ENCODE measurements at places on chromosomes 5 and 9.

GRCh38 chr5:37189355-37189754 lies 59.8 kb downstream of the CPLANE1 start:
- no peak for DNase-seq

- no peak for DNase-seq
Observed at GRCh38 chr5:16687898-16688297, 71.1 kb upstream of the RETREG1 start.

GRCh38 chr9:23820451-23821374 lies 5.3 kb downstream of the ELAVL2 start:
- no peak for DNase-seq

- DNase-seq = no peak
Observed at GRCh38 chr9:133664173-133665050, 28.2 kb downstream of the DBH start.

DNA sequence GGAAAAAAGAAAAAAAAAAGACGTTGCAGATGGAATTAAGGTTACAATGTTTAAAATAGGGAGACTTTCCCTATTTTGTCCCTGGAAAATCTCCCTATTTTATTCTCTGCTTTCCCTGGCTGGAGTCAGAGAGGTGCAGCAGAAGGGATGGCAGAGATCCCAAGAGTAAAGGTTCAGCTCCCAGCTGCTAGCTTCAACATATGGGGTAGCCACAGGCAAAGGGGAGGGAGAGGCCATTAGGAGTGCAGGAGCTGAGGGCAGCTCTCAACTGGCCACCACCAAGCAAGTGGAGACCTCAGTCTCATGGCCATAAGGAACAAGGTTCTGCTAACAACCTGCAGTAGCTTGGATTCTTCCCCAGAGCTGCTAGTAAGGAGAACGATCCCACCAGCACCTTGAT lies 367.0 kb upstream of the DAP start:
- no peak for DNase-seq

GRCh38 chr5:116788851-116789403 lies 214.3 kb upstream of the SEMA6A start:
- DNase-seq = no peak

DNA sequence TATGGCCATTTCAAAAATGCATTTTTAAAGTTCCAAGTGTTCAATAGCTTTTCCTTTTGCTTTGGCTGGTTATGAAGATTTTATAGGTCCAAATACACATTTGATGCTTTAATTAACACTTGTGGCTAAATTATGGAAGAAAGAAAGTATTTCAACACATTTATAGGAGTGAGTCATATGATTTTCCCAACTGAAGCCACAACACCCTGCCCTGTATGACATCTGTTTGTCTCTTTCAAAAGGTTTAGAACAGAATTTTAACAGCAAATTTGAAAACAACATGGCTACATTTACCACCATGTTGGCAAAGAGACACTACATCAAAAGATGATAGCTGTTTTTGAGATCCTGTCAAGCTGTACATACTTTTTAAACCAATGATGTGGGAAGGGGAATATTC lies 99.4 kb downstream of the TMEM174 start:
- no peak for DNase-seq

DNA sequence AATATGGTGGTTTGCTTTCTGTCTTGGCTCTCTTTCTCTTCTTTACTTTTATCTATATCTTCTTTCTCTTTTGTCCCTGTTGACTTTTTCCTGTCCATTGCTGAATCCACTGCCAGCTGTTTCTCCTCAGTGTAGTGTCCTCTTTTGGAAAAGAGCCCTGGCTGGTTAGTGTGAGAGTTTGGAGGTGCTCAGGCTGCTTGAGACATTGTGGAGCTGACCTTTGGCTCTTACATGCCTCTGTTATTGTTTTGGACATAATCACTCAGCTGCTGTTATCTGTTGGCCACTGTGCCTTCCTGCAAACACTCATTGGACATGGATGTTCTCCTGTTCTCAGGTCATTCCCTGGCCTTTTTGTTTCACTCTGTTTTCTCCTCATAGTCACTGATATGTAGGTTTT lies 295.4 kb upstream of the RIOK2 start:
- DNase-seq = no peak

GRCh38 chr5:139640421-139641115 lies 7.6 kb upstream of the CXXC5 start:
- DNase-seq = no peak

GRCh38 chr5:114391321-114391720 lies 29.5 kb downstream of the KCNN2 start:
- DNase-seq = no peak

DNA sequence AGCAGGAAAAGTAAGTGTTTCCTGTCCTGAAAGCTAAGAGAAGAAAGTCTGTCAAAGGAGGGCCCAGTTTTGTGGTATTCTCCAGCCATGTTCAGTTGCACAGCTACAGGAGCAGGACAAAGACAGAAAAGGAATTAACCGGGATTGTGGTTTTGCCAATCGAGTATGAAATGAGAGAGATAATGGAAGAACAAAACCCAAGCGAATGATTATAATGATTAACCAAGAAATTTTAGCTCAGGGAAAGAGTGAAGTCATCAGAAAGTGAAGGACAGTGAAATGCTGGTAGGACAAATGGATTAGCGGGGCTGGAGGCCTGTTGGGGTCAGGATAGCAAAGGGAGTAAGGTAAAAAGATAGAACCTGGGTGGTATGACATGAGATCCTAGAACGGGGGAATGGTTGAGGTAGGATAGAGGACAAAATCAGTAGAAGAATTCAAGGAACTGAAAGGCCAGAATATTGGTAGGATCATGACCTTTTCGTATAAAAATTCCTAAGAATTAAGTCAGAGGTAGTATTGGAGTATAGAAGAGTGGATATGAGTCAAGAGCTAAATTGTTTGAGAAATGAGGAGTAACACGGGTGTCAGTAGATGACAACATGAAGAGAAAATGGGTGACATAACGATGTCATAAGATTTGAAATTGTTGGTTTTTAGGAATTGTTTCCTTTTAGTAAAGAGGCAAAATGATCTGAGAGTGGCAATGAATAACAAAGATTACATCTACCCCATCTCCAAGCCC lies 52.8 kb downstream of the DIAPH1 start:
- no peak for DNase-seq

- no peak for DNase-seq
Observed at GRCh38 chr5:52995095-52995494, 5.9 kb downstream of the ITGA2 start.

GRCh38 chr9:115373000-115373709 lies 255.2 kb upstream of the TNC start:
- DNase-seq = no peak

DNA sequence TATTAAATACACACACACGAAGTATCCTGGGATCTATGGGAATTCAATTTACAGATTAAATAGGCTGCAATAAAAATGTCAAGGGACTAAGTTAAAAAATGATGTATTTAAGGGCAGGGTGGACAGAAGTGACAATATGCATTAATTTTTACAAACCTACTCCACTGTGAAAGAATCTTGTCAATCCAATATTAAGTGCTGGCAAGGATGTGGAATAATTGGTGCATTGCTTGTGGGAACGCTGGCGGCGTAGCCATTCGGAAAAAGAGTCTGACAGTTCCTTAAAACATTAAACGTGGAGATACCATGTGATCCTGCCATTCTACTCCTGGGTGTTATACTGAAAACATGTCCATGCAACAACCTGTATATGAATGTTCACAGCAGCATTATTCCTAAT lies 4.2 kb downstream of the CDC14B start:
- DNase-seq = no peak

DNA sequence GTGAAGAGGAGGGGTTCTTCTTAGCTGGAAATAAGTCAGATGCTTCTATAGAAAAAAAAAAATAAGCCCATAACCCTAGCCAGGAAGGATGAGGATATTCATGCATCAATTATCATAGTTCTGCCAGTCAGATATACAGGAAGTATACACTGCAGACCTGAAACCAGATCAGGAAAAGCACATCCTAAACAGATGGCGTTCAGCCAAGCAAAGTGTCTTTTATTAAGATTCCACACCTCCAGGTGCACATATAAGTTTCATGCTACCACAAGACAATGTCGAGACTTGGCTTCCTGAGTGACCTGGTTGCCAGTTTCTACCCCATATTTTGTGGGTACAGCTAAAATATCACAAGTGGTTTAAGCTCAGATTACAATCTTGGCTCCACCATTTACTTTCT lies 108.3 kb downstream of the CETN3 start:
- DNase-seq = no peak

GRCh38 chr9:108694170-108694569 lies 161.6 kb downstream of the ACTL7B start:
- DNase-seq = no peak

- no peak for DNase-seq
Observed at GRCh38 chr5:125290935-125291334, 544.5 kb upstream of the ZNF608 start.

DNA sequence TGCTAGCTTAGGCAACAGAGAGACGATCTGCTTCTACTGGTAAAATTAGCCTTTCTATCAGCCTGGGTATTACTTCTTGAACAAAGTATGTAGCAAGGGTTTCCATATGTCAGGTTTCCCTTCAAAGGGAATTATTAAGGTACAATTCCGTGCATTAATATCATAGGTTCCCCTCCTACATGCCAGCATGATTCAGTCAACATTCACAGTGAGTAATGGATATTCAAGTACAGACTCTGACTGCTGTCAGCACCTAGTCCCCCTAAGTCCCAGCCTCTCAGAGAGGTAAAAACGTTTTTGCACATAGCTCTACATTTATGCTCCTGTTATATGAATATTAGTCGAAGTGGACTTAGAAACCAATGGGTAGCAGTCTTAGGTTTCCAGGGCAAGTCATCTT lies 322.4 kb upstream of the CCNG1 start:
- DNase-seq = no peak

DNA sequence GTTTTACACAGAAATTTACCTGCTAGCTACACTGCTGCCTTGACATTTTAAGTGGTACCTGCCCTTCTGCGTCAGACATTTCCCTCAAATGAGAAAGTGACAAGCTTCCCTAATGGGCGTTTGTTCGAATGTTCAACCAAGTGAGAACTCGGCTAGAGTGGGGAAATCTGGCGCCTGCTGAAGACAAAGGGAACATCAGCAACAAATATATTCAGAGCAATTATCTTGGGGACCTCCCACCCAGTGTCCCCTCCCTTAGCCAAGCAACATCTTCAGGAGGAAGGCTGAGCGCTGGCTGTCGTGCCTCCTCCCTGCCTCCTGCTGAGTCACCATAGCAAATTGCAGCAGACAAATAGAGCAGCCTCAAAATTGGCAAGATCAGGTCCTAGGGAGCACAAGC lies 57.1 kb downstream of the MFAP3 start:
- no peak for DNase-seq

GRCh38 chr5:135015942-135016341 lies 18.1 kb downstream of the PITX1 start:
- DNase-seq = no peak

- DNase-seq = no peak
Observed at GRCh38 chr5:149028984-149029383, 33.9 kb downstream of the SH3TC2 start.

GRCh38 chr9:80946496-80947170 lies 742.7 kb downstream of the TLE1 start:
- DNase-seq = no peak

DNA sequence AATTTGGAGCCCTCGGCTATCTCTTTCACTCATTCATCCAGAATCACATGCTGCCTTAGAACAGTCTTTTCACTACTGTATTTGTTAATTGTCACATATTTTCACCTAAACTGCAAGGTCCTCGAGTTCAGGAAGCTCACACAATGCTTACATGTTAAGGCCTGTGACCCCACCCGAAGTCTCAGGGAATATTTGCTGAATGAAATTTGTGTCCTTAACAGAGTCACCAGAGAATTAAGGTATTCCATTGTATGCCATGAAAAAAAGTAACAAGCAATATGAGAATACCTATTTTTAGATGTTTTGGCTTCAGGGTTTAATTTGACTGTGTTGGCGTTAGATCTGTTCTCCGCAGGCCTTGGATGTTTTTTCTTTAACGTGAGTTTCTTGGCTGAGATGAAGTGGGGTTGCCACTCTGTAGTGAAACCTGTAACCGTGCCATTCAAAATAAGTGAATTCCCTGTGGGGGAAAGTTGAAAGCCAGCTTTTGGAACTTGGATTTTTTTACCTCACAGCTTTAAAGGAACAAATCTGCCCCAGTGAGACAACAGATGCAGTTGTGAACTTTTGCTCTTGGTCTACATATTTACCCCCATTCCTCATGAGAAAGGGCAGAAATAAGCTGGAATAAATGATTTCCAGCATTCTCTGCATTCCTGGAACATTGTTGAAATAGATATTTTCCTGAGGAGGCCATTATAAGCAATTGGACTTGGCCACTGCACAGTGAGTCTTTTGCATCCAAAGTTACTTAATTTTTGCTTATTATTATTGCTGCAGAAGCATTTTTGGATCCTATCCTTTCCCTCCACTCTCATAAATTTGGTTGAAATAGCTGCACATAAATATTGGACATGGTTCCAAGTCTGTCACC lies 35.9 kb upstream of the FBP1 start:
- DNase-seq = no peak

DNA sequence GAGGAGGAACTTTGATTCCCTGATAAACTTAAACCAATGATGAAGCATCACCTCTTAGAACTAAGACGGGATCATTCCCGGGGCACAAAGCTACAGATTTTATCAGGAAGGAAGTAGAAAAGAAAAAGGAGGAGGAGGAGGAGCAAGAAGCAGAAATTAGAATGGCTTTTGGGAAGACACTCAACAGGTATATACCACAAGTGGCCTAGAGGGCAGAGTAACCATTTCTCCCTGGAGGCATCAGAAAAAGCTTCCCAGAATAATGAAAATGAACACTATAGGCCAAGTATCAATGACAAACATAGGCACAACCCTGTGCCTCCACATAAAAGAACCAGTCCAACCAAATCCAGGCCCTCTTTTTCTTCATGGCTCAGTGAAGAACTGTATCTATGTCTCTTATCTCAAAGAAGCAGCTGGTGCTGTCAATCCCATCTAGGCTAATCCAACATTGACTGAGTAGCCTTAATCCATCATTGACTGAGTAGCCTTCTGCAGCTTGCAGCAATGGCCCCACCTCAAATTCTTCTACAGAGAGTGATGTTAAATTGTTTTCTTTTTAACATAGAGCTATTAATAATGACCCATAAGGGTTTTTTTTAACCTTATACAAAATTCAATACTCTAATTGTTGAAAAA lies 178.8 kb upstream of the KIF2A start:
- no peak for DNase-seq

DNA sequence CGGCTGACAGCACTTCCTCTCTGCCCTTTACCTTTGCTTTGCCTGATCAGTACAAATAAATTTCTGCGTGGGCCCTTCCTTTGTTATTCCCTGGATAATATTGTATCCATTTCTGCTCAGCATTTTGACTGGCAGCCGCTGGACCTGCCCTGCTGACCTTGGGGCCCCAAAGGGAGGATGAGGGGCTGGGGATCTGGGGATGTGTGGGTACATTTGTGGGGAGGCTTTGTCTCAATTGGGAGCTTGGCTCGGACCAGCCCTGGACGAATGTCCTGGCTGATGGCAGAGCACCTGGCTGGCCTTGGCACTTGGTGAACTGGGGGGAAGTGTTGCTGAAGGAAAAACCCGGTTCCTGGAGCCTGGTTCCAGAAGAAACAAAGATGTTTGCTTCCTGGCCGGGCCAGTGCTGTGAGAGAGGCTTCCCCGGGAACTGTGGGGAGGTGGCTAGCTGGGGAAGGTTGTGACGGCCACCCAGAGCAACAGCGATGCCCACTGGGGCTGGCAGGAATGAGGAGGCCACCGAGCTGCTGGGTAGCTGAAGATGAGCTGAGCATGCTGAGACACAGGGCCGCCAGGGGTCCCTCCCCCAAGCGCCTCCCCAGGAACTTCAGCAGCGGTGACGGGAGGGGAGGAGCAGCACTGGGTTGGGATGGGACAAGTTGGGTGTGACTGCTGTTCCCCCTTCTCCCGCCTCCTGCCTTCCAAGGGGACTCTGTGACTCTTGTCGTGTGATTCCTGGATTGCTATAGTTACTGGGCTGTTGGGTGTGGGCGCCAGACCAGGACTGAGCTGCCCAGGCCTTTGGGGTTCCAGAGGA lies 8.4 kb downstream of the LMX1B start:
- no peak for DNase-seq
